Astrocyte (in vitro differentiated cells and primary cell): ENCODE measurements at places on chromosomes 5 and 9.
A peak's percentile ranks its signal among the peaks of the same experiment; 100 is the strongest.

DNA sequence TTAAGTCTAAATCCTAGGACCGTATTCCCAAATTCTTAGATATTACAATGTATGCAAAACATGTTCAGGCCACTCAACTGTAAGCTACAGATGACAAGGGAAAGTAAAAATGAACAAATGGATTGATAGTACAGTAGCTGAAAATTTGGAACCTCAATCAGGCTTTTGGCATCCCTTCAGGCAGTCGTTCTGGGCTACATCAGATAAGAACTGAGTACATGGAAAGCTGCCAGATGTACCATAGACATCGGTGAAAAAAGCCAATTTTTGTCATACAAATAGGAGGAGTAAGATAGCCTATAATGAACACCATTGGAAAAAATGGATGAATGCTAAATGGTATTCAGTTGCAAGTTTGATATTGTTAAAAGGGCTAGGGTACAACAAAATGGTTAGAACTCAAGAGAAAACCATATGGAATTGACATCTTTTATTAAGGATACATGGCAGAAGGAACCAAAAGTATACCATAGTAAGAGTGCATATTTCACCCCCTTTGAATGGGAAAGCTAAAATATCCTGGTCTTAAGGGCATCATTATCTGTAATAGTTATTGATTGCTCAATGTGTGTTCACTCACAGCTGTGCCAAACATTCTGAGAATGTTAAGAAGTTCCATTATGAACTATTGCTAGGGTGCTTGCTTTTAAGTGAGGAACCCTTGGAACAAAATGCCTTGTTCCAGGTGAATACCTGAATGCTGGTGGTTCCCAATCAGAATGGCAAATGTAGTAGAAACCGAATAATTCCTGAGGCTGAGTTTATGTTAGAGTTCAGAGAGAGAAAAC, 86.4 kb downstream of the NR3C1 start:
- DNase-seq = peak; percentile 30

GRCh38 chr5:146802945-146803522, 75.5 kb downstream of the PPP2R2B start:
- no peak for DNase-seq

- peak; percentile 81 for DNase-seq
Observed at GRCh38 chr9:111902391-111903139, 6.0 kb downstream of the UGCG start.

- DNase-seq = peak; percentile 64
Observed at GRCh38 chr5:179294891-179295777, 50.1 kb downstream of the ADAMTS2 start.

- peak; percentile 93 for DNase-seq
Observed at GRCh38 chr5:32504989-32505596, 60.6 kb upstream of the ZFR start.

GRCh38 chr5:132056610-132057497, 3.6 kb upstream of the IL3 start:
- no peak for DNase-seq

GRCh38 chr9:95049761-95050160, 267.7 kb downstream of the FANCC start:
- DNase-seq = no peak

- no peak for DNase-seq
Observed at GRCh38 chr9:4741365-4742089, 525 bp upstream of the AK3 start.

GRCh38 chr9:109297899-109298298, 23.0 kb downstream of the EPB41L4B start:
- DNase-seq = peak; percentile 97

DNA sequence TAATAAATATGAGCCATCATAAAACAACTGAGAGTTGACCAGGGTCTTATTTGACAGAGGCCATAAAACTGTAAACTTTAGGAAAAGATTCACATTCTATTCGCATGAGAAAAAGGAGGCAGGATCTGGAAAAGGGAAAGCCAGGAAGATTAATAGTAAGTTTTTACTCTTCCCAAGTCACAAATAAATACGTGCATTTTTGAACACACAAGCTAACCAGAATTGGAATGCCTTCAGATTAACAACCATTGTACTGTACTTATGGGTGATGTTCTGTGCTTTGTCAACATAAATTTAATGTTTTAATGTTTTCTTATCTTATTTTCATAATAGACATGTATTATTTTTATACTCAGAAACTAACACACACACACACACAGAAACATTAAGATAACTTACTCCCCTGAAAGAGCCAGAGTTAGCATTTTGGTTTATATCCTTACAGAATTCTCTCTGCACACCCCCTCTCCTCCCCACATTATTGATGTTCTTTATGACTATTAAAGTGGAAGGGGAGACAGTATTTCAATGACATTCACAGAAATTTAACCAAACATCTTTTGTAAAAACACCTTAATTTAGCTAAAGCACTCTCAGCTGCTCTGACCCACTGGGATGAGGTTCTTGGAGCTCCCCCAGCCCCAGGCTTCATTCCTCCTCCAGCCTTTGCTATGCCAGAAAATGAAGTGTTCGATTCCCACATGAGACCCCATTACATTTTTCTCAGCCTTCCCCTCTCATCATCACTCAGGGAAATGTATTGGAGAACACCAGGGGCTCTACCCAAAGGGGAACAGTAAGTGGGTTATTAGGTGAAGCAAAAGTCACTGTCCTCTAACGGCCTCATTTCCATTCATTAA, 155.5 kb downstream of the ESM1 start:
- DNase-seq = no peak

GRCh38 chr5:63961598-63962161, 565 bp downstream of the HTR1A start:
- no peak for DNase-seq

- no peak for DNase-seq
Observed at GRCh38 chr5:180823346-180823745, 20.7 kb upstream of the MGAT1 start.

- peak; percentile 93 for DNase-seq
Observed at GRCh38 chr5:111584651-111585050, 72.3 kb upstream of the STARD4 start.

GRCh38 chr9:108468364-108468763, 387.4 kb downstream of the ACTL7B start:
- no peak for DNase-seq

GRCh38 chr9:98173181-98173580, 19.3 kb downstream of the CORO2A start:
- DNase-seq = no peak

DNA sequence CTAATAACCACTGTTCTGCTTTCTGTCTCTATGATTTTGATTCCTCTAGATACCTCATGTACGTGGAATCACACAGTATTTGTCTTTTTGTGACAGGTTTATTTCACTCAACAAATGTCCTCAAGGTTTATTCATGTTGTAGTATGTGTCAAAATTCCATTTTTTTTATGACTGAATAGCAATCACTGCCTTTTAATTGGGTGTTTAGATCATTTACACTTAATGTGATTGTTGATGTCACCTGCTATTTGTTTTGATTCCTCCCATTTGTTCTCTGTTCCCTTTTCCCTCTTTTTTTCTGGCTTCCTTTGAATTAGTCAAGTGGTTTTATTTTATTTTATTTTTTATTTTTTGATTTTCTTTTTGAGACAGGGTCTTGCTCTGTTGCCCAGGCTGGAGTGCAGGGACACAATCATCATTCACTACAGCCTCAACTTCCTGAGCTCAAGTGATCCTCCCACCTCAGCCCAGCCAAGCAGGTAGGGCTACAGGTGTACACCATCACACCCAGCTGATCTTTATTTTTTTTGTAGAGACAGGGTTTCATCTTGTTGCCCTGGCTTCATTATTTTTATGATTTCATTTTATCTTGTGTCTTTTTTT, 41.6 kb downstream of the LHX3 start:
- DNase-seq = no peak

GRCh38 chr5:143433670-143434069, 30.2 kb upstream of the NR3C1 start:
- DNase-seq = no peak

- no peak for DNase-seq
Observed at GRCh38 chr9:100100146-100100667, 1.2 kb downstream of the INVS start.

GRCh38 chr9:17862101-17862500, 283.2 kb downstream of the SH3GL2 start:
- no peak for DNase-seq

DNA sequence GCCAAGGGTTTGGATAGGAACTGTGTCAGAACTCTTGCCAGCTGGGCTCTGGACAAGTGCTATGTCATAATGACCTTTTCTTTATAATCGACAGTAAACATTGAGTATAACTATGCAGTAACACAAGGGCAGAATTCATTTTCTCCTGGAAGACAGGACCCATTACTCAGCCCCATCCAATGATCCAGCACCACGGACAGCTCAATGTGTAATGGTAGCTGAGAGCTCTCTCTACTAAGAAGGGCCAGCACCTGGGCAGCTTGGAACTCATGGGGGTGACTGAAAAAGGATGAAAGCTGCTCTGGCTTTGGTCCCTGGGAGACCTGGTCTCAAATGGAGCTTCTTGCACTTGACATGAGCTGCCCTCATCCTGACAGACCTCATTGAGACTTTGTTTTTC, 347.8 kb downstream of the TRIM32 start:
- DNase-seq = no peak

DNA sequence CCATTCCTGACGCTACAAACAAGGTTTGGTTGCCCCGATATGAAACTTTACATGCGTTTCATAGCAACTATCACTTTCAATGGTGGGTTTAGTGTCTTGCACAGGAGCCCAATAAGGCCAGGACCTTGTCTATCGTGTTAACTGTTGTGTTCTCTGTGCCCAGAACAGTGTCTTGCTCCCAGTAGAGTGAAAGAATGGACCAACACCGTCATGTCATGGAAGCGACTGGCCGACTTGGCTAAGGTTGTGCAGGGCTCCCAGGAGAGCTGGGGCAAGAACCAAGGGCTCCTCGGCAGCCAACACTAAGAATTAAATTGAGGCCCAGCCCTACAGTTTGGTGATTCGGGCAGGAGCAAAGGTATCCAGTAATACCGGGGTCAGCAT, 498 bp upstream of the ARHGEF37 start:
- no peak for DNase-seq

DNA sequence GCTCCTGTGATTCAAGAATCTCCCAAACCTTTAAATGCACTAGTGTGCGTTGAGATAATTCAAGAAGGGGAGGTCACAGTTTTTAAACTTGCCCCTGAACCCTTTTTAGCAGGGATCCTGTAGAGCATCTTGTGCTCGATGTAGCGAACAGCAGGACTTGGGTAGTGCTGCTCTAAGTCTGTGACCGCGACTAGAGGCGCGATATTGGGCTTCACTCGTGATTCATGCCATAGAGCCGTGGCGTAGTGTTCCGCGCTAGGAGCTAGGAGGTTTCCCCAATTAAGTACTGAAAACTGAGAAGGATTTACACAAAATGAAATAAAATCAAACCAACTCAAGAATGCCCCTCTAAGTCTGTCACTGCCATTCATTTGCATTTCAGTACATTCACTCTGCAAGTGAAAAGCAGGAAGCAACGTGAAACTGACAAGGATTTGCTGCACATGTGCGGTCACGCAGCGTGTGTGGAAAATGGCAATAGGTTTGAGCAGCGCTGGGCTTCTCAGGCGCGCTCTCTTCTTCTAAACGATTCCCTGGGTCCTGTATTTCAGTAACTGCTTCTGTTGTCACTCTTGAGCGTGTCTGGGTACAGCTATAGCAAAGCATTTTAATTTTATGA, 1135.9 kb upstream of the WWC1 start:
- no peak for DNase-seq

DNA sequence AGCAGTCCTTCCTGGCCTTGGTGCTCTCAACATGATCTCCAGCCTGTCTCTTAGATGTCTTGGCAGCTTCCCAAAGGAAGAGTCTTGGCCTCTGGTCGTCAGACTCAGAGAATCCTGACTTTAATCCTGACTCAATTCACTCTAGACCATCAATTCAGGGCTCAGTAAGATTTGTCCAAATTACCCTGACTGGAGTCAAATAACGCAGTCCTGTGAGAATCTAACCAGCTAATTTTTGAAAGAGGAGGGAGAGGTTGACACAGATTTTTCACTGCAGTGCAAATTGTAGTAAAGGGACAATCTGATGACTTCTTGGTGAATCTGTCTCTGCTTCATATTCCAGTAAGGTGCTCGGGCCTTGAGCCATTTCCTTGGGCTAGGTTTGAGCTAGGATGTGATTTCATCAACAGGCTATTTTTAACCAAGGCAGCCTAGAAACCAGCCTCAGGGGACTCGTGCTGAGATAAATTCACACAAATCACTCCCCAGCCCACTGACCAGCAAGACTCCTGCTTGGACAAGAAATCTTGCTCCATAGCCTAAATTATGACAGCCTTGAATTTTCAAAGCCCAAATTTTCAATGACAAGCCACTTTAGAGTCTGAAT, 257.4 kb downstream of the ENC1 start:
- peak; percentile 71 for DNase-seq

- DNase-seq = no peak
Observed at GRCh38 chr5:68070591-68071281, 144.8 kb upstream of the PIK3R1 start.

GRCh38 chr5:136258463-136258862, 65.5 kb upstream of the SMIM32 start:
- no peak for DNase-seq

DNA sequence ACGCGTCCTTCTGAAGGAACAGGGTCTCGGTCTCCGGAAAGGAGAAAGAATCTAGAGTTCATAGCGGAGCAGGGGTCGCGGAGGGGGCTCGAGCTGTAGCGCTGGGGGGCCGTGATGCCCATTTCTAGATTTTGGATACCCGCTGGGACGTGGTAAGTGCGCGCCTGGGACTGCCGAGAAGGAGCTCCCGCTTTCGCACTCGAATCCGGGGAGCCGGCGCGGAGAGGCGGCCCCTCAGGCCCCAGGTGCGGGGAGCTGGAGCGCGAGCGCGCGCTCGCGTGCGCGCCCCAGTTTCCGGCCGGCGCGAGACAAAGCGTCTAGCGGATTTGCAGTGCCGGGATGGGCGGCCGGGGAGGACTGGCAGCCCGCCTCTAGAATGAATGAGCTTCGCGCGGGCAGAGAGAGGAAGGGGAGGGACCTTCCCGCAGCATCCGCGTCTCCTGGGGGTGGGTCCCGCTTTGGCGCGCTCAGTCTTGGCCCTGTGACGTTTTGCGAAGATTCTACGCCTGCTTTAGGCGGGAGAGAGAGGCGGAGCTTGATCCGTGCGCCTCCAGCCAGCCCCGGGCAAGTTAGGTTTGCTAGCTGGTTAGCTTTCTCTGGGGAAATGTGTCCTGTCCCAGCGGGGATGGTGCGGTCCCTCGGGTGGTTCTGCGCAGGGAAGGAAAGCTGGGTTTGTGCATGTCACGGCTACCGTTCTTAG, 1.2 kb downstream of the LMNB1 start:
- DNase-seq = peak; percentile 93

DNA sequence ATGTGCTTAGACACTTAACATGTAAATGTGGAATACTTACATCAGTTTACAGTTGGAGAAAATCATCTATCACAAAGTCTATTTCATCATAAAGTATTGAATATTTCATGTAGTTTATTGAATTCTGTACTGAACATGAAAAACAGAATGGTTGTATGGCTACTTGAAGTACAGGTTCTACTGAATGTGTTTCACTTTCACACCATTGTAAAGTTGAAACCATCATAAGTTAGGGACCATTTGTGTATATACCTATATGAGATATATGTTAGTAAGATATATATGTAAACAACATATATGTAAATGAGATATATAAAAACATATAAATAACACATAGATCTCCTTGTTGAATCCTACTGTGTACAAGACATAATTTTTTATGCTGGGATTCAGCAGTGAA, 63.0 kb upstream of the TAF11L2 start:
- DNase-seq = no peak
